Stimulated activated CD4-positive, alpha-beta T cell treated with anti-CD3 and anti-CD28 coated beads, Interleukin-15, amount 100 ng/mL, for 24 hours (primary cell): ENCODE measurements at places on chromosomes 1 and 21.
A peak's percentile ranks its signal among the peaks of the same experiment; 100 is the strongest.

DNA sequence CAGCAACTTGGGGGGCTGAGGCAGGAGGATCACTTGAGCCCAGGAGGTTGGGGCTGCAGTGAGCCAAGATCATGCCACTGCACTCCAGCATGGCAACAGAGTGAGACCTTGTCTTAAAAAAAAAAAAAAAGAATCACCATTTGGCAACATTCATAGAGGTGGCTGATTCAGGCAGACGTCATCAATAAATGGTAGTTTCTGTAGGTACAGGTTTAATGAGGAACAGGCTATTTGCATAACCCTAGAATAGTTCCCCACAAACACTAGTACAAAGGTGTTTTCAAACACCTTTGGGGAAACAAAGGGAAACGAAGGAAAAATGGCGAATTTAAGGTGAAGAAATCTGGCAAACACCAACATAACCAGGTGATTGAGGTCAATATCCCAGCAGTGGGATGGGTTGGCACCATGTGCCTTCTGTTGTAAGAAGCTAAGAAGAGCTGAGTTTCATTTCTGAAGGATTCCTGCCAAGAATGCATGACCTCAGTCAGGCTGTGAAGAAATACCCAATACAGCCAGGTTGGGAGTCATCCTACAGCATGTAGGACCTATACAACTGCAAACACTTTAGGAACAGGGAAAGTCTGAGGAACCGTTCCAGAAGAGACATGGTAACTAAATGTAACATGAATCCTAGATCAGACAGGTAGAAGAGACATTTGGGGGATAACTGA, 5.6 kb downstream of the LPAR3 start:
- no peak for DNase-seq

DNA sequence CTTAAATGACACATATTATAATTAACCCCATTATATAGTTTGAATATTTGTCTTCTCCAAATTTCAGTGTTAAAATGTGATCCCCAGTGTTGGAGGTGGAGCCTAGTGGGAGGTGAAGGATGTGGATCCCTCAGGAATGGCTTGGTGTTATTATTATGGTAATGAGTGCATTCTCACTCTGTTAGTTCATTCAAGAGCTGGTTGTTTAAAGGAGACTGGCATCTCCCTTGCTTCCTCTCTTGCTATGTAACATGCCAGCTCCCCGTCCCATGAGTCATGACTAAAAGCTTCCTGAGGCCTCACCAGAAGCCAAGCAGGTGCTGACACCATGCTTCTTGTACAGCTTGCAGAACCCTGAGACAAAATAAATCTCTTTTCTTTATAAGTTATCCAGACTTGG, 1612.7 kb downstream of the AMY1C start:
- no peak for DNase-seq

GRCh38 chr1:53946252-53947171, at the start of gene LRRC42:
LRRC42 (plus strand) TSS chr1:53946350; CDS start chr1:53952000, 5,650 bp downstream.
- DNase-seq: no peak

DNA sequence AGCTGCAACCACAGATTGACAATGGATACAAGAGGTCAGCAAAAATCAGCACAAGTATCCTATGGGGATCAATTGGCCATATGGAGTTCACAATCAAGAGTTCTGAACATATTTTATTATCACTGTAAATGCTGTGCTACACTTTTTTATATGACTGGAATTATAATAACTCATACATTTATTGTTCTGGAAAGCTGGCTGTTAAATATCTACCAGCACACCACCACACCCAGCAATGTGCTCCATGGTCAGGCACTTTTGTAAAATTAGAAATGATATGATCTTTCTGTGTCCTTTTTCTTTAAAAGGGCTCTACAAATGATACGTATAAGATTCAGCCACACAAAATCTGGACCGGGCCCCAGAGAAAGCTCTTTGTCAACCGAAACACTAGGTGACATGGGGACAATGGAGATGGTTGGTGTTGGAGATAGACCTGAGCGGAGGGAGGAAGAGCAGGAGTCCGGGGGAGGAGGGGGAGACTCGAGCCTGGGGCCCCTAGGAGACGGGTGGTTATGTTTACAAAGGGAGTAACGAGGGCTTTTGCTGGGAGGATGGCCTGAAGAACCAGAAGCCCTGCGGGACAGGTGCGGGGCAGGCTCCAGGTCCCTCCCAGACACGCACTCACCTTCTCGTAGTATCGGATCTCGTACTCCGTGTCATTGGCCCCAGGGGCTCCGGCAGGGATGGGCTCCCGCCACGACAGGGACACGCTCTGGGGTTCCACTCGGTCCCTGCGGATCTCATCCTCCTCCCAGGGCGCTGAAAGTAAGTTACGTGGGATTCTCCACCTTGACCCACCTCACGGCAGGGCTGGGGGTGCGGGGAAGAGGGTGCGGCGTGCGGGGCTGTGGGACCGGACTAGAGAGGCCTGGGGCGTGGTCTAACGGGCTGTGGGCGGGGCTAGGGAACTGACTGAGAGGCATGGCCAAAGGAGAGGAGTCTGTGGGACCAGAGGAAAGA, 30.0 kb downstream of the EPHA10 start:
- peak; percentile 43 for DNase-seq

- DNase-seq: peak; percentile 82
These were observed 50.0 kb upstream of the SLC19A1 start for GRCh38 chr21:45592208-45592619.

DNA sequence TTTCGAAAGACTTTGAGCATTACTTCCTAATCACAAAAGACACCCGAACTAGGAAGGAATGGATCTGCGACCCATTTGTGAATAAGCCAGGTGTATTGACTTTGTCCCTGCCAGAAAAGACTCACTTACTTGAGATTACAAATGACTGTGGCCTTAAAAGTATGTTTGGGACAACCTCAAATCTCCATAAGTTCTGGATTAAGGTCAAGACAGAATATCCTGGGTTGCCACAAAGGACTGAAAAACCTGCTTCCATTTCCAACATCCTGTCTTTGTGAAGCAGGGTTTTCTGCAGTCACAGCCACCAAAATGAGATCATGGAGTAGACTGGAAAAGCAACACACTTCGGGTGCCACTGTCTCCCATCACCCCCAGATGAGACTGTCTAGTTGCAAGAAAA, 537.4 kb upstream of the ZRANB2 start:
- no peak for DNase-seq
